ENCODE measurements at places on chromosomes 1 and 21. TPM values are rescaled to one million over a fixed set of nuclear protein-coding genes. Genes with fewer than 3 reads are reported as not detected.

Gene FMO4
- total RNA-seq, result 3.1 TPM

Gene KIF21B
- 0.60 TPM for total RNA-seq

Gene TRPM2
- 6.7 TPM for total RNA-seq

Gene RAB7B
- 0.98 TPM for total RNA-seq

Gene PLEKHN1
- total RNA-seq, result 0.88 TPM

Gene NHLH2
- not detected for total RNA-seq

Gene TMEM82
- not detected for total RNA-seq

Gene VAV3
- total RNA-seq, result 1.7 TPM

Gene PEAR1
- total RNA-seq, result not detected

Gene OLFM3
- total RNA-seq, result not detected

Gene PAPPA2
- total RNA-seq, result under 0.01 TPM

Gene IL20
- not detected for total RNA-seq

Gene FLVCR1
- total RNA-seq, result 3.1 TPM

Gene KCND3
- not detected for total RNA-seq

Gene OR6K3
- not detected for total RNA-seq

Gene OR2L5
- not detected for total RNA-seq

Gene S100A1
- 5.1 TPM for total RNA-seq

Gene CHAF1B
- 10.3 TPM for total RNA-seq

Gene TNFRSF9
- total RNA-seq, result 4.1 TPM
